ENCODE measurements at places on chromosomes 2 and 18. TPM values are rescaled to one million over a fixed set of nuclear protein-coding genes. Genes with fewer than 3 reads are reported as not detected.

- no peak for DNase-seq
- H3K4me3 ChIP-seq, result no peak overlapping the region
- H3K27ac ChIP-seq, result peak overlapping the region; percentile 30
- no peaks in the 10 kb centered on the region for H3K36me3 ChIP-seq
Observed at GRCh38 chr18:35369126-35369525, 8.0 kb downstream of the ZNF396 start.

GRCh38 chr18:61605376-61606067 is 272.3 kb downstream of the CDH20 start:
- H3K4me3 ChIP-seq, result peak overlapping the region; percentile 66
- H3K27ac ChIP-seq, result peak overlapping the region; percentile 68
- DNase-seq, result no peak
- peaks cover 9% of the 10 kb centered on the region for H3K4me1 ChIP-seq
- H3K36me3 ChIP-seq, result no peaks in the 10 kb centered on the region

DNA sequence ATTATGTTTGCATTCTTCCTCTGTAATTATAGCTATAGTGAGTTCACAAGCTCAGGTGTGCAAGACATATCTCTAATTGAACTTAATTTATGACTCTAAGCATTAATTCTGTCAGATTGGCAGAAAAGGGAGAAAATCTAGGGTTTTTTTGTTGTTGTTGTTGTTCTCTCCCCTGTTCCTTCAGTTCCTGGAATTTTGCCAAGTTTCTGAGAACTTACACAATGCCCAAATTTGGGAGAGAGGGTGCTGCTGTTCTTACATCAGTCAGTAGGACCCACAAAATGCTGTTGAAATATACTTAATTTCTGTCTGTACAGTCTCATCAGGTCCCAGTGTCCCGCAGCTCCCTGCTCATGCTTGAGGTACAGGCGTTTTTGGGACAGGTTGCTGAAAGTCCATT is 221.8 kb upstream of the RBMS1 start:
- no peaks in the 10 kb centered on the region for H3K36me3 ChIP-seq
- no peaks in the 10 kb centered on the region for H3K27me3 ChIP-seq
- no peaks in the 10 kb centered on the region for H3K4me1 ChIP-seq

DNA sequence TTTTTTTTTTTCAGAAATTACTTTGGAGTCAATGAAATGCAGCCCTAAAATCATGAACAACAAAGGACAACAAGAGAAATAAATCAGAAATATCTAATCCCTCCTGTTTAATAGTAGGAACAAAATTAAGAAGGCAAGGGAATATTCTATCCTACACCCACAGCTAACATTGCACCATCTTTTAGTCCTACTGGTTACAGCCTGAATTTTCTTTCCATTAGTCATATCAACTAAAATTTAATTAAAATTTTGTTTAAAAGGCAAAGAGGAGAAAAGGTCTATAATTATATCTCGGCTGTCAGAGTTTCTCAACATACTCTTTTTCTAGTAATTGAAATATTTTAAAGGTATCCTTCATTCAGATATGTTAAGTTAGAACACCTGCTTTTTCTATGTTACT is 61.9 kb downstream of the DTNA start:
- no peak overlapping the region for H3K4me3 ChIP-seq
- no peaks in the 10 kb centered on the region for H3K36me3 ChIP-seq
- H3K4me1 ChIP-seq, result peaks cover 38% of the 10 kb centered on the region

The MATN3 gene
- total RNA-seq, result 1.8 TPM

The UGT1A4 gene
- not detected for total RNA-seq
